ENCODE measurements at places on chromosomes 3 and 15.
A peak's percentile ranks its signal among the peaks of the same experiment; 100 is the strongest.

GRCh38 chr3:72951259-72951722 lies 45.3 kb upstream of the PPP4R2 start:
- DNase-seq, result peak; percentile 45

DNA sequence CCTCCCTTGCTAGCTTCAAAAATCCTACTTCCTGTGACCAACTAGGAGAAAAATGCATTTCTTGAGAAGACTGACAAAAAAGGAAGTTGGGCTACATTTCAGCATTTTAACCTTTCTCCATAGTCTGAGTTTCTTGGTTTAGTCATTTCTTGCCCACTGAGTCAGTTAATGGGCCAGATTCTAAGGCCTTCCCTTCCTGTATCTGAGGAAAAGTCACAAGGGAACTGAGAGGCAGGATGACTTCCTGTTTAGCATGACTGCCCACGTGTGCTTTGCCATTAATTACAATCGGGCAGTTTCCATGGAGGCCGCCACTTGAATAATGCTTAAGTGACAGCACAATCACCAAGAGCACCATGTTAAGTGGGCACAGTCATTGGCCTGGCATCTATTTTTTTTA lies 794.4 kb upstream of the LMCD1 start:
- no peak for DNase-seq

DNA sequence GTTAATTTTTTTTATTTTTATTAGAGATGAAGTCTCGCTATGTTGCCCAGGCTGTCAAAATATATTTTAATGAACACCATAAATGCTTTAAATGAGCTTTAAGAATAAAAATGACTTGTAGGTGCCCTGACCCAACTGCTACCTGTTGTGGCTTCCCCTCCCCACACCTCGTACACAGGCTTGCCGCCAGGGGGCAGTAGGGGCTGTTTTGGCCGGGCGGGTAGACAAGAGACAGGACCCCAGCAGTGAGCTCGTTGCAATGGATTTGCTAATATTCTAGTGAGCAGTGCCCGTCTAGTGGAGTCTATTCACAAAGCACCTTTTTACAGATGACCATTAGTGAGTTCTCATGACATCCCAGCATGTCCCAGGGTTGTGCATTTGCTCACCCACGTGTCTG lies 418.1 kb downstream of the OCA2 start:
- DNase-seq, result no peak

DNA sequence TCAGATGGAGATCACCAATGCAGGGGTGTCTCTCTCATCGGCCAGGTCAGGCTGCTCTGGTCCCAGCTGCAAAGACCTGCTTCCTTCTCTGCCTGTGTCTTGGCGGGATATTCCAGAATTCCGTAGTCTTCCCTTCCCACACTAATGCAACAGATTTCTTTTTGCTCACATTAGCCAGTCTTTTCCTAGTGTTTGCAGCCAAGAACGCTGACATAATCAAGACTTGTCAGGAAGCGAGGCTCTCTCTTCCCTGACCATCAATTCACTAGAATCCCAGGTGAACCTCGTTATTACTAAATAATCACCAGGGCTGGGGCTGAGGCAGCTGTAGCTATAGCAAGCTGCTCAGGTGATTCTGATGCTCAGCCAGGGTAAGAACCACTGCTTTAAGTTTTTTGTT lies 43.2 kb upstream of the ACKR4 start:
- no peak for DNase-seq

DNA sequence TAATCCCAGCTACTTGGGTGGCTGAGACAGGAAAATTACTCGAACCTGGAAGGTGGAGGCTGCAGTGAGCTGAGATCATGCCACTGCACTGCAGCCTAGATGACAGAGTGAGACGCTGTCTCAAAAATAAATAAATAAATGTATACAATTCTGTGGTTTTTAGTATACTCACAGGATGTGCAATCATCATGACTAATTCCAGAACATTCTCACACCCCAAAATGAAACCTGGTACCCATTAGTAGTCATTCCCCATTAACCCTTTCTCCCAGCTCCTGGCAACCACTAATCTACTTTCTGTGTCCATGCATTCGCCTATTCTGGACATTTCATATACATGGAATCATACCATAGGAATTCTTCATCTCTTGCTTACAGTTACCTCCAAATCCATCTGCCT lies 44.5 kb downstream of the LRRFIP2 start:
- no peak for DNase-seq

- no peak for DNase-seq
Measured at GRCh38 chr15:62636823-62637573, 405.5 kb upstream of the TPM1 start.

GRCh38 chr15:36152936-36153335 lies 426.5 kb upstream of the CDIN1 start:
- DNase-seq, result no peak

DNA sequence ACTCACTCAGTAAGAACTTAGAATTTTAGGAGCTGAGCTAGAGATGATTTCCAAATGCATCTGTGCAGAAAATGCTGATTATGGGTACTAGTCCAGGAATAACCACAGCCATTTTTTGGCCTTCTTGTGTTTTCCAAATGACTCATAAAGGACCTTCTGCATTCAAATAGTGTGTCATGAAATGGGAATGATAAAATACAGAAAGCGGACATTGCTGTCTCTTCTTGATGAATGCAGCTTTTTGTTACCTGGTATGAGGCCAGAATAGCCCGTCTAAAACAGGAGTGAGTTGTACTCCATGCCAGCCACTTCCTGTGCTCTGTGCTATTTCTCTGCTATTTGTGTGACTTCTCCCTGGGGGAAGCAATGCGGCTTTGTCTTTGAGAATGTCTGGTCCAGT lies 20.5 kb upstream of the FRMD5 start:
- DNase-seq, result peak; percentile 88

GRCh38 chr3:141798448-141798845 lies 35.2 kb downstream of the GRK7 start:
- DNase-seq, result no peak

GRCh38 chr15:42602501-42602900 lies 27.1 kb downstream of the STARD9 start:
- DNase-seq, result no peak

DNA sequence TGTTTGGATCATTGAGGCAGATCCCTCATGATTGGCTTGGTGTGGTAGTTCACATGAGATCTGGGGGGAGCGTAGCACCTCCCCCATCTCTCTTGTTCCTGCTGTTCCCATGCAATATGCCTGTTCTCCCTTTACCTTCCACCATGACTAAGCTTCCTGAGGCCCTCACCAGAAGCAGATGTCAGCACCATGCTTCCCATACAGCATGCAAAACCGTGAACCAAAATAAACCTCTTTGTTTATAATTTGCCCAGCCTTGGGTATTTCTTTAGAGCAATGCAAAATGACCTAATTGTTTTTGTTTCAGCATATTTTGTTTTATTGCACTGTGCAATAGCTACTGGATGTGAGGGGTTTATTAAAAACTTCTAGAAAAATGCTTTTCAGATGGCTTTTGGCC lies 56.6 kb upstream of the CHST2 start:
- no peak for DNase-seq

DNA sequence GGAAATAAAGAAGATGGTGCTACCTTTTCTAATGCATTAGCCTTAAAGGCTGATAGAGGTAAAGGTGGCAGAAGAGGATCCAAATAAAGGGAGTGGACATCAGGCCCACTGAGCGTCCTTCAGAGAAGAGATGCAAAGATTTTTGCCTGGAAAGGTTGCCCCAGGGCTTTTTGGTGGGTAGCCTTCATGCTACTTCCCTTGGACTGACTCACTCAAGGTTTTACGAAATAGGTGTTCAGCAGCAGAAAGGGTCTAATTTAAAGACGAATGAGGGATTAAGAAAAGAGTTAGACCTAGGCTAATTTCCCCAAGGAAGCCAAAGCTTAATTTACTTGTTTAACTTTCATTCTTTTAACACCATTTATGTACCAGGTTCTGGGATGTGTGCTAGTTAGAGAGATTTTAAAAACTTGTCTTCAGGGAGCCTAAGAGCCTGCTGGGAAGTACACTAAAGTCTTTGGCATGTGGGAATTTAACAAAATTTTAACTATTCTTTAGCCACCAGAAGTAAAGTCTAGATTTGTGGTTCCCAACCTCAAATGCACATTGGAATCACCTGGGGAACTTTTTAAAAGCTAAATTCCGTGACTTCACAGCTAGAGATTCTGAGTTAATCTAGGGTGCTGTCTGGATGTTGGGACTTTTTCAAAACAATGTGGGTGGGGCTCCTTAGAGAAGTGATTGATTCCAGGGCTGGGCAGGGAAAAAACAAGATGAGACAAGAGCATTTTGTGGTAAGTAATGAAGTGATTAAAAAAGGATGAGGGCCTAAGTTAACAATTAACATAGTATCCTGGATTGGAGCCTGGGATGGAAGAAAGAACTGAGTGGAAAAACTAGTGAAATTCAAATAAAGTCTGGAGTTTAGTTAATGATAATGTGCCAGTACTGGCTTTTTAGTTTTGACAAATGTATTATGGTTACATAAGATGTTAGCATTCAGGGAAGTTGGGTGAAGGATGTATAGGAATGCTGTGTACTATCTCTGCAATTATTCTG lies 3.4 kb downstream of the IL20RB start:
- peak; percentile 91 for DNase-seq

GRCh38 chr3:1910322-1910721 lies 188.3 kb upstream of the CNTN4 start:
- DNase-seq, result no peak

GRCh38 chr3:72627271-72627670 lies 221.0 kb downstream of the SHQ1 start:
- no peak for DNase-seq

DNA sequence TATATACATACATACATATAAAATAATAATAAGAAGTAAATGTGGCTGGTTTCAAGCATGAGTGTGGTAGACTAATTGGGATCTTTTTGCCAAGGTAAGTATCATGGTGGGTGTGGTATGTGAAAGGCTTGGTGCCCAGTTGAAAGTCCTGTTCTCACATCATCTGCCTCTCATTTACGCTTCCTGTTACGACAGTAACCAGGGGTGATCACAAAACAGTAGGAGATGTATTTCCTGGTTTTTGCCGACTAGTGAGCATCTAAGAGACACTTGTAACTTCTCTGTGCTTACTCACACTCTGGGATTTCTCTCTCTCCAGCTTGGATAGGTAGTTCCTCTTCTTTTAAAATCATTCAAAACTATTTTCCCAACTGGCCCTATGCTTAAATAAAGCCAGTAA lies 1028.3 kb upstream of the NR2F2 start:
- no peak for DNase-seq

DNA sequence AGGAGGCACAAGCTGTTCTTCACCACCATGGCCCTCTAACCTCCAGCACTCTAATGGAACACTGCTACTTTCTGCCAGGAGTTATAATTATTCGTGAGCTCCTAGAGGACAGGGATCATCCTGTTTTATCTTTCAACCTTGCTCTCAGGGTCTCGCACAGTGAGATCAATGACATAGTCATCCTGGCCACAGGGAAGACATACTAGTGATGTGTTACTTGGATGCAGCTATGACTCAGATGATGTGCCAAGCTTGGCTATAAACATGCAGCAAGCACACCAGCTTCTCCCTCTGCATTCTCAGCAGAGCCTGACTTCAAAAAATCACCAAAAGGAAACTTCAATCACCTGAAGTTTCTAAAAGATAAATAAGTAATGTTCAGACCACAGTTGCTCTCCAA lies 203.8 kb upstream of the HES1 start:
- peak; percentile 9 for DNase-seq

GRCh38 chr15:29822684-29823459 lies 604 bp upstream of the TJP1 start:
- DNase-seq, result peak; percentile 92

DNA sequence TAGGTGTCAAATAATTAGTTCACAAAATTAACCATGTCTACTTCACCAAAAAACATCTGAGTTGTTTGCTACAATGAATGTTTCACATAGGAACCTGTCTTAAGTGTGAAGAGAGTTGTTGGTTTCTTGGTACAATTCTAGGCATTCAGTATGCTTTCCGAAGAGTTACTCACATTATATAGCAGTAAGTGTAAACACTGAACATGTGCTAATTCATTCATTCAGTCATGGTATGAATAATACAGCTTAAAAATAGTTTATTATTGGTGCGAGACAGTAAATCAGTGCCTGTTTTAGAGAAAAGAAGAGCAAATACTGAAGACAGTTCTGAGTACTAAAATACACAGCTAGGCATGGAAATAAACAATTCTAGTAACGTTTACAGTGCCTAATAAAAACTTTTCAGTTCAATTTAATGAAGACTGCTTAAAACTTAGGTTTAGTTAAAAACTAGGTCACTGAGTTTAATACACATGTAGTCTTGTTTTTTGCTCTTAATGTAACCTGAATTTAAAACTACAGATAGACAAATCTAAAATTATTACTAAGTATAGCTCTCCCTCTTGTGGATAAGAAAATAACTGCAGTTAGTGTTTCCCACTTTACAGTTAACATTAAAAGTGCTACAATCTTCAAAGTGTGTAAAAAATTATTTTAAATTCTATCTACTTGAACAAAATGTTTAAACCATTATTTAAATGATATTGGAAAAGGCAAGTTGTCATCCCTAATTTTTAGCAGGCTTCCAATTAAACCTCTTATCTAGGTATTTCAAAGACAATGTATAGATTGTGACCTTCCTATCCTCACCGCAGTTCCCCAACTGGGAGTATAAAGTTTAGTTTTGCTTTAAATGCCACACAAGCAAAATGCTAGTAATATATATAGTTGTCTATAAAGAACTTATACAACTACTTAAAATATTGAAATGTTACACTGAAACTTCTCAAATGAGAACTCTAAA lies 20.1 kb upstream of the ZCWPW2 start:
- DNase-seq, result no peak

GRCh38 chr3:186953011-186953487 lies 22.7 kb downstream of the ST6GAL1 start:
- no peak for DNase-seq

- DNase-seq, result peak; percentile 93
Measured at GRCh38 chr3:194296454-194297263, 54.5 kb downstream of the CPN2 start.

DNA sequence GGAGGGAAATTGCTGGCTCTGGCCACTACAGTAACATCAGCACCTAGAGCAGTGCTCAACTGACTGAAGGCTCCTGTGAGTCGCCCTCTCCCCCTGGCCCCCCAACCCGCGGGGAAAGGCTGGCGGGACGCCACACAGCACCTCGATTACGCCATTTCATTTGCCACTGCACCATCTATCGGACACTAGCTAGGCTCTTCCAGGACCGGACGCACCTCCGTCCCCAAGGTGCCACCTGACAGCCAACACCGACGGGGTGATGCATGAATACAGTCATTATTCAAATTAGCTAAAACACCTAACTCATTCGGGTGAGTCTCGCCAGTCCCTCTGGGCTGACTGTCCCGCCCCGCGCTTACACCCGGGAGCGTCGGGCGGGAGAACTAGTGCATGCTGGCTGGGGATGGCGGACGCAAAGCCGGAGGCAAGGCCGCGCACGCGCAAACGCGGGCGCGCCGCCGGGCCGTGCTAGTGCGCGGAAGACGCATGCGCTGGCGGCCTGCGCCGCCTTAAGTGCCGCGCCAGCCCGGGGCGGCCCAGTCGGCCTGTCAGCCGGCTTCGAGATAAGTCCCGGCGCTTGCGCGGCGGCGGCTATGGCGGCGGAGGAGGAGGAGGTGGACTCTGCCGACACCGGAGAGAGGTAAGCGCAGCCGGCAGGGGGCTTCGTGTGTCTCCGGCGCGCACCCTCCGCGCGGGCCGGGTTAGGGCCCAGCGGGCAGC lies at the start of gene ABHD5:
Gene ABHD5 (plus strand): TSS at position 539 of the 720 bp plus-strand sequence. CDS start 55 bp downstream, at position 594.
- DNase-seq, result peak; percentile 97

GRCh38 chr15:86876387-86876944 lies 796.8 kb downstream of the AGBL1 start:
- no peak for DNase-seq

GRCh38 chr3:6416049-6416661 lies 444.8 kb upstream of the GRM7 start:
- no peak for DNase-seq

- DNase-seq, result peak; percentile 79
Measured at GRCh38 chr3:185175370-185175987, 22.6 kb upstream of the C3orf70 start.
